ENCODE measurements at places on chromosomes 6 and 20.

DNA sequence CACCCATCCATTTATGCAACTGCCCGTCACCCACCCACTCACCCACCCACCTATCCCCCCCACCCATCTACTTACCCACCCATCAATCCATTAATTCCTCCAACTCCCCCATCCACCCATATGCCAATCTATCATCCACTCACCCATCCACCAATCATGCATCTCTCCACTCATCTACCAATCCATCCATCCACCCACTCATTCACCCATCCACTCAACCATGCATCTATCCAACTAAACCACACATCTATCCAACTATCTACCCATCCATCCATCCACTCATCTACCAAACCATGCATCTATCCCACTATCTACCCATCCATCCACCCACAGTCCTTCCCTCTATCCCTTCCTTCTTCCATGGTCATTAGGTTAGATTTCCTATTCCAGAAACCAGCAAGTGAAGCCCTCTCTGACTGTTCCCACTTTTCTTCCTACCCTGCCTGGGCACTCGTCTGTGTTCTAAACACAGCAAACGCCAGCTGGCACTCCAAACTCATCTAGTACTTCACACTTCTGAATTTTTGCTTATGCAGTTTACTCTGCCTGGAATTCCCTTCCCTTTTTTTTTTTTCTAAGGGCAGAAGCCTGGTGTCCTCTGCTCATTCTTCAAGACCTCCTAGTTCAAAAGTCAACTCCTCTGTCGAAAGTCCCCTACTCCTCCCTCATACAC is 43.1 kb downstream of the ARHGAP40 start:
- DNase-seq: no peak

DNA sequence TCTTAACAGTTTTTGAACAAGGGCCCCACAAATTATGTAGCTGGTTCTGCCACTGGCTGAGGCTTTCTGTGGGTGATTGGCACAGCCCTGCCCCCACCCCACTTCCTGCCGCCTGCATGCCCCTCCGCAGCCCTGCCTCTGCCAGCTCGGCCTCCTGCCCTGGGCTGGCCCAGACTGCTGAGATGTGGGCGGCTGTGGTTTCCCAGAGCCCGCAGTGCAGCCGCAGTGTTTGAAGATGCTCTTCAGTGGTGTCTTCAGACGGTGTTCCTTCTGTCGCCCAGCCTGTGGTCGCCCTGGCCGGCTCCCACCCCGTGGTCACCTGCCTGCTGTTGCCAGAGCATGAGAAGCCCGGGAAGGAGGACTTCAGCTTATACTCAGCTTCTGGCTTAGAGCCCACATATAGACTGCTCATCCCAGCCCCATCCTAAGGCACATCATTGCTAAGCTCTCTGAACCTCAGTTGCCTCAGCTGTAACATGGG is 154.3 kb downstream of the VEGFA start:
- DNase-seq: no peak

- no peak for DNase-seq
Observed at GRCh38 chr20:56409521-56409920, 2.5 kb upstream of the CASS4 start.

GRCh38 chr6:19492636-19493405 is 344.3 kb upstream of the ID4 start:
- no peak for DNase-seq

DNA sequence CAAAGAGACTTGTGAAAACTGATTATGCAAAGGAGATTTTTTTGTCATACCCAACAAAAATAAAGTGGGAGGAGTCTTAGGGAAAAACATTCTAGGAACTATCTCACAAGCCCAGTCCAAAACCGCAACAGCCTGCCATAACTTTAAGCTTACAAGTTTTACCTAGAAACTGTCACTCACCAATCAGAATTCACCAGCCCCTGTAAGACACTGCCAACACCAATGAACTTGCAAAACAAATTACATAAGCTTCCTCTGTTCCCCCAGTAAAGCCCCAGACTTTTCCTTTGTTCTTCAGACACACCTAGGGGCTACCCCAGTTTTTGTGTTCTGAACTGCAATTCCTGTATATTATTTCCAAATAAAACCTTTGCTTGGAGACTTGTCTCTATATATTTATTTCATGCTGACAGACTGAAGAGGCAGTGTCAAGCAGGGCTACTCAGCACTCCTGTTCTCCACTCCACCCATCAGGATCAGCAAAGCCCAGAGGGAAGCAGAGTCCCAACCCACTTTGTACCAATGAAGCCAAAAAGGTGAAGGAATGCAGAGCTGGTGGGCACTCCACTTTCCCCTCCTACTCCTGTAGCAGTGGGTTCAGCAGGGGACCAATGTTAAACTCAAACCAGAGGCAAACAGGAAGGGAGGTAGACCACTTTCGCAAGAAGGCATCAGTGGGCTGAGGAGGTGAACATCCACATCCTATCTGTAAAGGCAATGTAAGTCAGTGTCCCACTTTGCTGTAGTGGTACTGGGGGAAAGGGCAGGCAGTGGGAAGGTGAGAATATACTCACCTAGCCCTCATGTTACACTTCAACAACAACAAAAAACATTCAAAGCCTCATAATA is 142.5 kb upstream of the RUNX2 start:
- DNase-seq: no peak

GRCh38 chr6:23081701-23082100 is 512.3 kb downstream of the HDGFL1 start:
- DNase-seq: no peak

- no peak for DNase-seq
Observed at GRCh38 chr6:45574885-45575284, 197.2 kb upstream of the SUPT3H start.

DNA sequence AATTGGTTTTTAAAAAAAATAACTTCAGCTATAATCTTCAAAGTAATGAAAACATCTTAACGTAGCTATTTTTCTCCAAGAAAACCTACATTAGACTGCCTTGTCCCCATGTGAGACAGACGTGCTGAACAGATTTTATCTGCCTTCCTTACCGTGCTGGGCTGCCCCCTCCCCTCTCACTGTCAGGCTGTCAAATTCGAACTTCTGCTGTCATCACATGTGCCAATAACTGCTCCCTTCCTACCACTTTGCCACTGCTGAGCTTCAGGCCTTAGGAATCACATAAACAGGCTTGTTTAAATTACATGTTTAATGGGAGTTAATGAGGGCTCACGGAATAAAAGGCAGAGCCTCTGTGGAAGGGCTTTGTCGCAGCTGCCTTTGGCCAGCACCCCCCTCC is 77.0 kb upstream of the NHSL1 start:
- peak; percentile 86 for DNase-seq

GRCh38 chr6:5663259-5663658 is 343.5 kb downstream of the NRN1 start:
- DNase-seq: no peak

- no peak for DNase-seq
Observed at GRCh38 chr6:169811521-169812256, 60.3 kb downstream of the ERMARD start.

DNA sequence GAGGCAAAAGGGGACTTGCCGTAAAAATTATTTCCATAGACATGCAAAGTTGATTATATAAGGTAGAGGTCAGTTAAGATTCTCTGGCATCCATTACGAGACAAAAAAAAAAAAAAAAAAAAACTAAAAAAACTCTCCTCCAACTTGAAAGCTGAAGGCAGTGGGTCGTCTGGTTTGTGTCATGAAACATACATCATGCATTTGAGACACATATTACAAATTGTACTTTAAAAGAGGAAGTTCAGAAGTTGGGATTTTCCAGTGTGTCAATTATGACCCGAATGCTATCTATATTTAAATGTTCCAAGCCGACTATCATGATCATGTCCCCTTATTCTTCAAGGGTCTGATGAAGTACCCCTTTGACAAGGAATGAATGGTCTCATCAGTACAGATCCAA is 125.1 kb downstream of the ZNF217 start:
- no peak for DNase-seq

- DNase-seq: no peak
Observed at GRCh38 chr20:3461911-3462677, 8.7 kb upstream of the ATRN start.

DNA sequence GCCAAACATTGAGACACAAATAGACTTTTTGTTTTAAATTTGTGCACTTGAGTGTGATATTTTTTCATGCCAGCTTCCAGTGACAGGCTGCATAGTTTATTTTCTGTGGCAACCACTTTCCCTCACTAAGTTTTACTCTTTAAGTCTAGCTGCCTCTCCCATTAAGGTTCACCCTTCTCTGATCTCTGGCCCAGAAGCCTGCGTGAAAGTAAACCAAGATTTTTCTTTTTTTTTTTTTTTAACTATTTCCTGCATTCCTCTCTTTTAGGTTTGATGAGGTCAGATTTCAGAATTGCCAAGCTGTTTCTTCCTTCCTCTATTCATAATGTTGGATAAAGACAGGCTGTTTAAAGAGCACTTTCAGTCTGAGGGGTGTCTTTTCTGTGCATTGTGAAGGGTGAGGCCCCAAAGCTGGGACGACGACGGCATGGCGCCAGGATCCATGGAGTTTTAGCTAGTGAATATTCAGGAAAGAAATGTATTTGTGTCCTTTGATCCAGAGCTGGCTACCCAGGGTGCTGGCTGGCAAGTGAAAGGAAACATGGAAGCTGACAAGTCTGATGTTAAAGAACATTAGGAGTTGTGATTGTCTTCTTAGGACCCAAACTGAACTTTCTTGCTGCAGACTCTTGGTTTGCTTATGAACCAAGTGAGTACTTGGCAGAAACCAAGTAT is 50.7 kb downstream of the DOK5 start:
- DNase-seq: no peak

- DNase-seq: no peak
Observed at GRCh38 chr6:39181333-39181732, 47.9 kb downstream of the KCNK5 start.

- DNase-seq: no peak
Observed at GRCh38 chr6:44471271-44471981, 83.9 kb downstream of the CDC5L start.

DNA sequence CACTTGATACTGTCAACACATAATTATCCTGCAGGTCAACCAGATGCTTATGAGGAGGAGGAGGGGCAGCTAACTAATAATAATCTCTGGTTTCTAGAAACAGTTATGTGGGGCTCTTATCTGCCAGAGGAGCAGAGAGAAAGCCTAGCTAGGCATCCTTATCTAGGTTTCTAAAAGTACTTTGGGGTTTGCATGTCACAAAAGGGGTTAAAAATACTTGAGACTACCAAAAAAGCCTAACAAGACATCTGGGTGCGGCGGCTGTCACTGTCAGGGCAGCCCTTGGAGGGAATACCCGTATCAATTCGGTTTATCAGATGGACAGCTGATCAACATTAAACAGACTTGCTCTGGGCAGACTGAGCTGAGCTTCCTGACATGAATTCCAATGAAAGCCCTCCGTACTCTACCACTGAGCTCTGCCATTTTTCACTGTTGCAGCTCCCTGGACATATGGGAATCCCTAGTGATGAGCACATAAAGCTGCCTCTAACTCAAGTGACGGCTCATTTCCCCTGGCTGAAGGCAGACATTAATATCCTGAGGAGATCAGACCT is 166.6 kb downstream of the PDSS2 start:
- DNase-seq: no peak

DNA sequence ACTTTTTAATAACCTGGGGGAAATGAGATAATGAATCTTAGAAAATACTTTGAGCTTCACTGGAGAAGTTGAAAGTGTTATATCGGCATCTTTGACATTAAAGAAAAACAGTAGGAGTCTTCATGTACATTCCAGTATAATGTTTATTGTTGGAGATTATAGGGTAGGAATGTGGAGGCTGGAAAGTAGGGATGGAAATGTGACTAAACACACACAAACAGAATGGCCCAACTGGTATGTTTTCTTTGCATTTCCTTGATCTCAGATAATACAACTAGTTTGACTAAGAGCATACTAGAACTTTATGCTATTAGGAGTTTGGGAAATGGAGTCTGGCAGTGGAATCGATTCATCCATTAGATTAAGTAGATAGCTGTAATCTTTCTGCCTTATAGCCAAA is 10.1 kb upstream of the BAG2 start:
- DNase-seq: no peak

GRCh38 chr6:42007286-42008137 is 42.8 kb upstream of the TAF8 start:
- DNase-seq: no peak

DNA sequence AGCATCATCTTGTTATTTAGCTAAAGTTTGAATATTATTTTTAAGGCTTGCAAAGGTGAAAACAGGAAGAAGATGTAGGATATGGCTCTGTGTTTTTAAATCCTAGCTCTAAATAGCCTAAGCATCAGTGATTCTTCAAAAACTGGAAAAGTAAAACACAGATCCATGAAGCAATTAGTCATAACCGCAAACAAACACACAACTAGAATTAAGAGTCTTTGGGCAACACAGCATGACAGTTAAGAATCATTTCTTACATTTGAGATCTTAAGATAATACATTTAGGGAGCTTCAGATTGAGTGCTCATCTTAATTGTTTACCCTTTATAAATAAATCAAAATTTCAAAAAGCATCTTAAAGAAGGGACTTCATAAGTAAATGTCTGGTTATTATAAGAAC is 115.8 kb upstream of the MAP7 start:
- no peak for DNase-seq

- no peak for DNase-seq
Observed at GRCh38 chr20:17992847-17993513, 24.2 kb downstream of the MGME1 start.

DNA sequence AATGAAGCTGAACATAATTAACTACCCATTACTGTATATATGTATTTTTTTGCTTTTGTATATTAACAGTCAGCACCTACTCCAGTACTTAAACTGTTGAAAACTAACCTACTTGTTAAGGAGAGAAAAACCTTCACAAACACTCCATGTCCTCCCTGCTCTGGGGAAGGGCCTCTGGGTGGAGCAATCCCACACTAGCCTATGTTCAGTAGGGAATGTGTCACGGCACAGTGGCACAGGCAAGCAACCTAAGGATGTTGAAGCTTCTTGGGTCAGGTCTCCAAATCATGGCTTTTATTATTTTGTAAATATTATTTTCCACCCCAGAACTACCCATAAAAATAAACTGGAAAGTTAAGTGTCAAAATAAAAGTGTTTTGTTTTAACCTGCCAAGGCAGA is 5.3 kb downstream of the MAN1A1 start:
- DNase-seq: no peak

DNA sequence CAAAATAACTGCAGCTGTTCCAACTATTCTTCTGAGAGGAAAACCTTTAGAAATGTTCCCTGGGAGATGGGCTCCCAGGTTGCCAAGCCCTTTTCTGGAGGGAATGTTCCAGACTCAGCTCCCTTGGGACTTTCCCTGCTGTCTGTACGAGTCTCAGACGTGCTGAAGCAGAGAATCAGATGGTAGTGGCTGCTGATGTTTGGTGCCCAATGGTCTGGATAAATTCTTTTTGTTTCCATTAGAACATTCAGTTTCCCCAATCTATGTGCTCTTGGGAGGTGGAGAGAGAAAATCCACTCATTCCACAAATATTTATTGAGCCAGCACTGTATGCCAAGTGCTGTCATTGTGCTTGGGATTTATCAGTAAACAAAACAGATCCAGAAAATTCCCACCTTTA is 40.0 kb downstream of the SNHG17 start:
- no peak for DNase-seq

- no peak for DNase-seq
Observed at GRCh38 chr20:34750484-34750883, 46.3 kb downstream of the TP53INP2 start.
